ENCODE measurements at places on chromosomes 7 and 10.

GRCh38 chr10:86953747-86954680, 3.4 kb downstream of the MMRN2 start:
- DNase-seq, result peak; percentile 97

GRCh38 chr10:109379186-109379585, 544.1 kb downstream of the XPNPEP1 start:
- no peak for DNase-seq

DNA sequence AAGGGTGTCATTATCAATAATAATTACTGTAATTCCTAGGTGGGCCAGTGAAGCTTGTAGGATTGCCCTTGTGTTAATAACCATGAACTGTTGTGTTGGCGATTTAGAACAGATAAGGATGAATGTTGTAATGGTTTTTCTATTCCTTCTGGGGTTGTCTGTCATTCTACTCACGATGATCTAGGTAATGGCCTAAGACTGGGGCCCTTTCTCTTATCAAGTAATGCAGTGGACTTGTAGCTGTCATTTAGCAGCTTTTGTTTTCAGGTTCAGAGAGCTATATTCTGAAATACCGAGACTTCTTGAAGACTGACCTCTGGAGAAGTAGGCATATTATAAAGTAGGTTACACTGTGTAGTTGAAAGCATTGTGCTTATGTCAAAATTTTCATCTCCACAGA, 110.2 kb downstream of the TAF3 start:
- no peak for DNase-seq

DNA sequence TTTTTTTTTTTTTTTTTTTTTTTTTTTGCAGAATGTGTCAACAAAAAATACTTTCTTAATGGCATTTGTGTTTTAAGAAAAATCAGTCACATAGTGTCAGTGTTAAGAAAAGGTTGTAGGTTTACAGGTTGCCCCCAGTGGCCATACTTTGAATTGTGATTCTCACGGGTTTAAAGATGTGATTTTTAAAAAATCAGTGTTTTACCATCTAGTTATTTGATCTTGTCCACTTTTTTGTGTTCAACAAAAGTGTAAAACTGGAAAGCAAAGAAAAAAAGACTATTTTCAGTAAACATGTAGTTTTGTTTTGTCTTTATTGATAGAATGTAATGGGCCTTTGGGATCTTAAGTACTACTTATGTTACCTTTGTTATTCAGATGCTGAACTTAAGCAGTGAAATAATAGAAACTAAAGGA, 25.7 kb downstream of the SUV39H2 start:
- DNase-seq, result no peak

DNA sequence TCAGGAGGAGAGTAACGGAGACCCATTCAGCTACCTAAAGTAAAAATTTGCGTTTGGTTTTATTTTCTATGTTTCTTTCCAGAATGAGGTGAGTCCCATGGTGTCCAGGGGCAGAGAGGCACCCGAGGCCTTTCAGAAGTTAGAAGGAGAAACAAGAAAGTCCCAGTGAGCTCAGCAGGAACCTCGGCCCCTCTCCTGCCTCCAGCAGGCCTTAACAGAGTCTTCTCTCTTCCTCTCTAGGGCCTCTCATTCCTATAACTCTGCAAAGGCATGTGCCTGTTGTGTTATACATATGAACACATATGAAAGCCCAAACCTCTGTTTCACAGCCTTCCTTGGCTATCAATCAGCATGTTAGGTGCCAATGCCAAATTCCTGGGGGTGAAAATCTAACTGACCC, 20.8 kb upstream of the IKZF1 start:
- no peak for DNase-seq

- DNase-seq, result no peak
Measured at GRCh38 chr7:100752994-100753393, 19.6 kb downstream of the ZAN start.

- no peak for DNase-seq
Measured at GRCh38 chr7:6385110-6385781, 62.5 kb downstream of the DAGLB start.

DNA sequence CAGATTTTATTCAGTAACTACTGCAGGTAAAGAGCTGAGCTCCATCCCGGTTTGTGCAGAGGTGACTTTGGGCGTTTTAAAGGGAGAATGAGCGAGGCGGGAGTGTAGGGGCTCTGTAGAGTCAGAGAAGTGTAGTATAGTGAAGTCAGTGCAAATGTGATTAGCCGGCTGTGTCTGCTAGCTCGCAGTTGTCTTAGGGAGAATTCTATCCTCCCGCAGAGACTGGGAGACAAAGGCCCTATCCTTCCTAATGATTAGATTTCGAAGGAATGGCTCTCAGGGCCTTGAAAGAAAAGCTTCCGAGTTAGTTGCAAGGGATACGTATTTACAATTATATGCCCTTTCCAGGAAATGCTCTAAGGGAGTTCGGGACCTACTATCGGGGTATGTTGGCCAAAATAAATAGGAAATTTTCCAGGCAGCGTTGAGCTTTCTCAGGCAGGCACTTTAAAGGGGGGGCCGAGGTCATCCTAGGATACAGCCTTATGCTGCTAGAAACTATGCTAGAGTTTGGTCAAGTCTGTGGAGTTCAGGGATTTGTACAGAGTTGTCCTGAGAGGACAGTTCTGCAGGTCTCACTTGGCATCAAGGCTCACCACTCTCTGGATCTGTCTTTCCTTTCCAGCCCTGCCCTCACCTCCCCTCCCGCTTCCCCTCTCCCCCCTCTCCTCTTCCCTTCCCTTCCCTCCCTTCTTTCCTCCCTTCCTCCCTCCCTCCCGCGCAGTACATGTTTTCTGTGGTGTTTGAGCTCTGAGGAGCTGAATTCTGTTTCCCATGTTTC, 825 bp downstream of the MRPL32 start:
- no peak for DNase-seq

DNA sequence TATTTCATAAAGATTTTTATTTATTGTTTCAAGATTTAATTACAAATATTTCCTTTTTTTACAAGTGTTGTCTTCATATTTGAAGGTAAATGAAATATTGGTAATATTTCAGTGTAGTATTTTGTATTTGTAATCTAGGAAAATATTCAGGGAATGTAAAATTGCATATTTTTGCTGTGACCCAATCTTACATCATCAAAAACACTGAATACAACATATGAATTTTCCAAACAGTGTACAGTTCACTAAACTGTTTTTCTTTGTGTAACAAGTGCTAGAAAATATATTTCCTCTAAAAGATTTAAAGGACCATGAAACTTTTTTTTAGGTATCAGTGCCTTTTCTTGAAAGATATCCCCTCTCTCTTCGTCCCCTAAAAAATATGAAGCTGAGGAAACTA, 251.9 kb upstream of the KCND2 start:
- DNase-seq, result no peak

DNA sequence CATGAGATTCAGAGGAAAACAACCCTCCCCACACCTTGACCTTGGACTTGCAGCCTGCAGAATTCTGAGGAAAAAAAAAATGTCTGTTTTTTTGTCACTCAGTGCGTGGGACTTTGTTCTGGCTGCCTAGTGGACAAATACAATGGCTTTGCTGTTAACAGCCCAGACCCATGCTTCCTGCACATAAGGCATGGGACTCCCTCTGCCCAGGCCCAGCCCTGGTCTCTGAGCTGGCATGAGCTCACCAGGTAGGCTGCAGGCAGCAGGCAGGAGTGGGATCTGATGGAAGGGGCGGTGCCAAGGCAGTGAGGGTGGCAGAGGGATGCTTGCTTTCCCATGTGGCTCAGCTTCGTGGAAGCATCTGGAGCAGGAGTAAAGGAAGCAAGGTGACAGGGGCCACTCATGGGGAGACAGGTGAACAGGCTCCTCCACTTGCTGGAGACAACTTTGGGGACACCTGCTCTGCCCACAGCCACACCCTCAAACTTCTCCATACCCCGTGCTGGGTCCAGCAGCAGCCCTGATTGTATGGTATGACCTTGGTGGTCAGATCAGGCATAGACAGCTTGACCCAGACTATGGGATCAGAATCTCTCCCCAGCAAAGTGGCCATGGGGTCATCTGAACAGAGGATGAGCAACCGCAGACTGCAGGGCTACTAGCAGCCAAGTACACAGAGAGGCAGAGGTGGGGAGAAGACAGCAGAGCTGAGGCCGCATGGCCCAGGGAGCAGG, 27.0 kb downstream of the ANXA8 start:
- peak; percentile 20 for DNase-seq

DNA sequence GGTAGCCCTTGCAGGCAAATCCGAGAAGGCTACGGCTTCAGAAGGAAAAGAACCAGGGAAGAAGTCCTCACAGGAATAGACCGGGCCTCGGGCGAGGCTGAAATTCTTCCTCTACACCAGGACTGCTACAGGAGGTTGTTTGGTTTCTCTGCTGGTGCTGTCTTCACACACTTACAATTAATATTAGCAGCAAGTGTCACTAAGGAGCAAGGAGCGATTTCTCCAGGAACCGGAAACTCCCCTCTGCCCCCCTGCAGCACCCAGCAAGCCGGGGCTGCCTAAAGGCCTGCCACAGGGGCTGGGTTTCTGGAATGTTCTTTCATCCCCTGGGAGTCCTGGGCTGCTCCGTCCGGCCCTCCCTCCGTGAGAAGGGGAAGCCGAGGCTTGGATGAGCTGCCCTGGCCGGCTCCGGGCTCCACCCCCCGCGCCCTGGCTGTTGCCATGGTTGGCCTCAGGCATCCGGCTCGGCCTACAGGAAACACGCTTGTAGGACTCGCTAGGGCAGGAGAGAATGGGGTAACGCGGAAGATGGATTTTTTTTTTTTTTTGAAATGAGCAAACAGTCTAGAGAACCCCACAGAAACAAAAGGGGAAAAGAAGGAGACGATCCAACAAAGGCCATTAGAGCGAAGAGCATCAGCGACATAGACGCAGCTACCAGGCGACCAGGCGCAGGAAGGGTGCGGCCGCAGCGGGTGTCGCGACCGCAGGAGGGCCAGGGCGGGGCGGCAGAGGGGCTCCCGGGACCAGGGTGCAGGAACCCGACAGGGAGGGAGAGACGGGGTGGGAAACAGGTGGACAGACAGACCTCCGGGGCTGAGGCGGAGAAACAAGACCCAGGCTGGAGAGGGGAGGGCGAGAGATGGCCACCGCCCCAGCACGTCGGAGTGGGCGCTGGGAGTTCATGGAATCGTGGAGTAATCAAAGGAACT, 33.0 kb downstream of the EN2 start:
- peak; percentile 75 for DNase-seq

- no peak for DNase-seq
Measured at GRCh38 chr10:132259702-132260482, 47.9 kb downstream of the STK32C start.

GRCh38 chr10:79047875-79048638, 20.7 kb upstream of the ZMIZ1 start:
- DNase-seq, result no peak

GRCh38 chr7:6520163-6520981, 30.9 kb downstream of the GRID2IP start:
- DNase-seq, result no peak

DNA sequence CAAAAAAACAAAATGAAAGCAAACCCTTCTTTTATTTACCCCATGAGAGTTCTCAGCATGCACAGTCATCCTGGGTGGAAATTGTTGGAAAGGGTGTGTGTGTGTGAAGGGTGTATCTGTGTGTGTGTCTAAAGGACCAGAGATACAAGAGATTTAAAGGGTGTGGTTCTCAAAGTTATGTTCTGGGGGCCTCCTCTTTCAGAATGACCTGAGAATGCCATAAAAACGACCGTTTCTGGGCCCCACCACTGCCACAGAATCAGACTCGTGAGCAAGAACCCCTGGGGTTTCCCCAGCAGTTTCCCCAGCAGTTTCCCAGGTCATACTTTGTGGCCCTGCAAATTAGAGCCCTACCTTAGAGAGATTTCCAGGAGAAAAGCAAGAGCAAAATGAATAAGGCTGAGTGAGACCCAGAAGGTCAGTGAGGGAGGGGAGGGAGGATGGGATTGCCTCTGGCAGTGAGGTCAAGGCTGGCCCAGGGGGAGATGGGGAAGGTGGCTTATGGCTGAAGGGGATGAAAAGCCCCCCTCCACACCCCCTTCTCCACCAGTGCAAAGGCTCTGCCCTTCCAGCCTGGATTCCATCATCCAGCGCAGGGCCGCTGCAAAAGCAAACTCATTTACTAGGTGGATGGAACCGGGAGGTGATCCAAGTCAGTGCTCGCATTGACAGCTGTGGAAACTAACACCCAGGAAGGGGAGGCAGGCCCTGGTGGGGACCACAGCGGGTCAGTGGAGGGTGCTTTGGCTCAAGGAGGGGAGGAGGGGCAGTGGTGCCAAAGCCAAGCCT, 10.2 kb downstream of the PYROXD2 start:
- no peak for DNase-seq

DNA sequence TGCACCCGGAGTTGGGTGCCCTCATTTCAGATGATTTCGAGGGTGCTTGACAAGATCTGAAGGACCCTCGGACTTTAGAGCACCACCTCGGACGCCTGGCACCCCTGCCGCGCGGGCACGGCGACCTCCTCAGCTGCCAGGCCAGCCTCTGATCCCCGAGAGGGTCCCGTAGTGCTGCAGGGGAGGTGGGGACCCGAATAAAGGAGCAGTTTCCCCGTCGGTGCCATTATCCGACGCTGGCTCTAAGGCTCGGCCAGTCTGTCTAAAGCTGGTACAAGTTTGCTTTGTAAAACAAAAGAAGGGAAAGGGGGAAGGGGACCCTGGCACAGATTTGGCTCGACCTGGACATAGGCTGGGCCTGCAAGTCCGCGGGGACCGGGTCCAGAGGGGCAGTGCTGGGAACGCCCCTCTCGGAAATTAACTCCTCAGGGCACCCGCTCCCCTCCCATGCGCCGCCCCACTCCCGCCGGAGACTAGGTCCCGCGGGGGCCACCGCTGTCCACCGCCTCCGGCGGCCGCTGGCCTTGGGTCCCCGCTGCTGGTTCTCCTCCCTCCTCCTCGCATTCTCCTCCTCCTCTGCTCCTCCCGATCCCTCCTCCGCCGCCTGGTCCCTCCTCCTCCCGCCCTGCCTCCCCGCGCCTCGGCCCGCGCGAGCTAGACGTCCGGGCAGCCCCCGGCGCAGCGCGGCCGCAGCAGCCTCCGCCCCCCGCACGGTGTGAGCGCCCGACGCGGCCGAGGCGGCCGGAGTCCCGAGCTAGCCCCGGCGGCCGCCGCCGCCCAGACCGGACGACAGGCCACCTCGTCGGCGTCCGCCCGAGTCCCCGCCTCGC, at the start of gene EGFR:
Gene EGFR (plus strand): TSS at position 657 of the 830 bp plus-strand sequence. CDS start 261 bp downstream, outside the sequence.
- peak; percentile 60 for DNase-seq

GRCh38 chr10:16788125-16788524, 29.1 kb downstream of the RSU1 start:
- no peak for DNase-seq
